ENCODE measurements at places on chromosomes 4 and X.

DNA sequence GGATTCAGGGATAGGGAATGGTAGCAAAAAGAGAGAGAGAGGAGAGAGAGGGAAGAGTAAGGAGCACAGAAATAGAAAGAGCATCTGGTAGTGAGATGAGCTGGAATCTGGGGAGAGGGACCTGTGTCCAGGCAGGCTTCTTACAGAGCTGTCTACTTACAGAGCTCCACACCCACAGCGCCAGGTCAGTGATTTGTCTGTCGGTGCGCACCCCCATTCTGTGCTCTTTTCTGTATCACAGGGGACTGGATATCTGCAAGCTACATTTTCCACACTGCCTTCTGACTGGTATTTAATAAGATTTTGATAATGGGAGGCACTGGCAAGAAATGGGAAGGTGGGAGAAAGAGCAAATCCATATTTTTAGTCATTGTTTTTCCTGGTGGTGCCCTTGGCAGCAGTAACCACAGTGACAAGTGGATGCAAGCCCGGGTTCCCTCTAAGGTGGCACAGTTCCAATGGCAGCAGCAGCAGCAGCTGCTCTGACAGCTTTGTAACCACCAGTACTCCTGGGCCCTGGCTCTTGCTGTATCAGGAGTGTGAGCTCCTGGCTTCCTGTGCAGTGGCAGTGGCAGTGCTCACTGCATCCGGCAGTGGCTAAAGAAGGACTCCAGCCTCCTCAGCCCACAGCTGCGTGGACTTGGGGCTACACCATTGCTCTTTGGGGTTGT lies 300.5 kb downstream of the TRIML1 start:
- DNase-seq: no peak

- DNase-seq: no peak
Observed at GRCh38 chr4:79584902-79585301, 176.9 kb upstream of the GK2 start.

DNA sequence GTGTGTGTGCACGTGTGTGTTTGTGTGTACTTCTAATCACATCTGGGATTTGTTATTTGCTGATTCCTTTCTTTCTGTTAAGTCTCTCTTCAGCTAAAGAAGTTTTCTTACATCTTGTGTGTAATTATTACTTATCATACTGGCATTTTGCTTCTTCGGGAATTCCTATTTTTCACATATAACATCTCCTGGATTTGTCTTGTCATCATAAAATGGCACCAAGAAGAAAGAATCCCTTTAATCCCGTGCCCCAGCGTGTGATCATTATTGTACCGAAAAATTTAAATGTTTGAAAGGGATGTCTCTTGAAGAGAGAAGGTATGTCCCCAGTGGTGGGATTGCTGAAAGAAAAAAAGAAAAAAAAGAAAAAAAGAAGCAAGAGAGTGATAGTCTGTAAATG lies 72.3 kb downstream of the ZFX start:
- no peak for DNase-seq

DNA sequence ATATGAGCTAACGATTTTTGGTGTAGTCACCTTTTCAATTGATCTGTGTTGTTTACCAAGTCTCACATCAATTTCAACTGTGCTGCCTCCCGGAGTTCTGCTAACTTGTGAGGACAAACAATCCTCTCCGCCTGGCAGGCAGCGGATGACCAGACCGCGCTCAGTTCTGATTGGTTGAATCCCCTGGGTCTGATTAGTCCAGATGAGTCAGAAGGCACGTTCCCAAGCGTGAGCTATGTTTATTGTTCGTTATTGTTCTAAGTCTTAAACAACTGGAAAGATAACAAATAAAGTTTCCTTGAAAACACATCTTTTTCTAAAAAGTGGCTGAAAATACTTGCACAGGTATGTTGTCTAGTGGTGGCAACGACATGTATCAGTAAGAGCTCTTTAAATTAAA lies 37.9 kb upstream of the TRPC3 start:
- no peak for DNase-seq

DNA sequence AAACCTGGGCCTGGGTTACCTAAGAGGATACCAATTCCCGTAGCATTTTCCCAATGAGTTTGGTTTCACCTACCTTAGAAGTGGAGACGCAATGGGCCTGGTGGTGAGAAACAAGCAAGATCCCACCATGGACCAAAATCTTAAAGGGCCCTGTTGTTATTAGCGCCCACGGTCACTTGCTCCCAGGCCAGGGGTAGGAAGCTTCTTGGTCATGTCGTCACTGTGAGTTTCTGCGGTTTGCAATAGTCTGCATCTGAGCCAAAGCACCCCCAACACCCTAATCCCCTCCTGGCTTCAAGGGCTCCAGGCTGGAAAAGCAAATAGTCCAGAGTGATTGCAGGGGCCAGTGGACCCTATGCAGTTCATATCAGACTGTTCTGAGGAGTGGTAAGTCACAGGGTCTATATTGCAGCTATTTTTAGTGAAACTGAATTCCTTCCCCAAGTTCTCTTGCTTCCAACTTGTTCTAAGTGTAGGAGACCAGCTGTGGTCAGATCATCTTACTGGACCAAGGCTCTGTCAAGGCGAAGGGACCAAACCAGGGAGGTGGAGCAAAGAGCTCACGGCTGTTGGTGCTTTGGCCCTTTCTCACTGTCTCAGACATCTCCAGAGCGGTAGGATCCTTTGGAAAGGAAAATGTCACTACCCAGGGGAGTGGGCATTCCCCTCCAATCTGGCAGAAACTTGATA lies 307.9 kb upstream of the F9 start:
- DNase-seq: no peak

GRCh38 chr4:184237612-184238011 lies 19.9 kb upstream of the ENPP6 start:
- no peak for DNase-seq

DNA sequence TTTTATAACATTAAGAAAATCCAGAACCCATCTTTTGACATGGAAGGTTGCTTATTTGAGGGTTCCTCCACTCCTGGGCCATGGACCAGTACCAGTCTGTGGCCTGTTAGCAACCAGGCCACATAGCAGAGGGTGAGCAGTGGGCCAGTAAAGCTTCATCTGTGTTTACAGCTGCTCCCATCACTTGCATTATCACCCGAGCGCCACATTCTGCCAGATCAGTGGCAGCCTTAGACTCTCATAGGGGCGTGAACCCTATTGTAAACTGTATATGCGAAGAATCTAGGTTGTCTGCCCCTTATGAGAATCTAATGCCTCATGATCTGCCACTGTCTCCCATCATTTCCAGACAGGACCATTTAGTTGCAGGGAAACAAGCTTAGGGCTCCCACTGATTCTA lies 58.6 kb downstream of the NDST4 start:
- no peak for DNase-seq

DNA sequence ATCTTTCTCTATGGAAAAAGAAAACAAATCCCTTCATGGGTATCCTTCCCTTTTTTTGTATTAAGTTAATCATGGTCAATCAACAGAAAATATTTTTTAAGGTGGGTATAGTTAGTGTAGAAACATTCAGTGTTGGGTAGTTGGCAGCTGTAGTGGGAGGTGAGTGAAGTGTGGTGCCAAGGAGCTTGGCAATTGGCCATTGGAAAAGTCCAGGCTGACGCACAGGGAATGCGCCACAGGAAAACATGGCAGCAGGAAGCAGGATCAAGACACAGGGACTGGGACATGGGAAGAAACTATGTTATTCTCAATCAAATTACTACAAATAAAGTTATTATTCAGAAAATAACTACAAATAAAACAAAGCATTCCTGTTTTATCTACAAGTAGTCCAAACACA lies 20.0 kb downstream of the PALLD start:
- no peak for DNase-seq

- no peak for DNase-seq
Observed at GRCh38 chr4:101807351-101807750, 16.8 kb downstream of the BANK1 start.

GRCh38 chr4:124199755-124200154 lies 512.8 kb downstream of the ANKRD50 start:
- no peak for DNase-seq

DNA sequence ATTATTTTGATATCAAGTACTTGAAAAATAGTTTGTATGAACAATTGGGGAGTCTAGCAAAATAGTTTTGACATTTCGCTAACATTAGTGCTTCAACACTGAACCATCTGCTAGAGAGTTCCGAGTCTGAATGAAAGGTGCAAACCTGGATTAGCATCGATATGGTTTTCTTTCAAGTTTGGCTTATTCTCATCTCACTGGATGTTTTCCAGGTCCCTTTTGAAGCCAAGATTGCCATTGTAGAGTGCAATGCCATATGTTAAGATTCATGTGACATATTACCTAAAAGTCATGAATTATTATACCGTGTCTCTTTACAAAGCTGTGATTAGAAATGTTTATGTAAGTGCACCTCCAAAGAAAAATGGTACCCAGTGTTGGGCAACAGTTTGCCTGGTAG lies 36.8 kb upstream of the NAA11 start:
- DNase-seq: no peak

Measured in stimulated activated CD4-positive, alpha-beta T cell treated with anti-CD3 and anti-CD28 coated beads, TNF-alpha, amount 100 ng/mL, for 1 hour (primary cell).